HT-29 (cell line): ENCODE measurements at places on chromosomes 16 and 17. TPM values are rescaled to one million over a fixed set of nuclear protein-coding genes. Genes with fewer than 3 reads are reported as not detected.

DNA sequence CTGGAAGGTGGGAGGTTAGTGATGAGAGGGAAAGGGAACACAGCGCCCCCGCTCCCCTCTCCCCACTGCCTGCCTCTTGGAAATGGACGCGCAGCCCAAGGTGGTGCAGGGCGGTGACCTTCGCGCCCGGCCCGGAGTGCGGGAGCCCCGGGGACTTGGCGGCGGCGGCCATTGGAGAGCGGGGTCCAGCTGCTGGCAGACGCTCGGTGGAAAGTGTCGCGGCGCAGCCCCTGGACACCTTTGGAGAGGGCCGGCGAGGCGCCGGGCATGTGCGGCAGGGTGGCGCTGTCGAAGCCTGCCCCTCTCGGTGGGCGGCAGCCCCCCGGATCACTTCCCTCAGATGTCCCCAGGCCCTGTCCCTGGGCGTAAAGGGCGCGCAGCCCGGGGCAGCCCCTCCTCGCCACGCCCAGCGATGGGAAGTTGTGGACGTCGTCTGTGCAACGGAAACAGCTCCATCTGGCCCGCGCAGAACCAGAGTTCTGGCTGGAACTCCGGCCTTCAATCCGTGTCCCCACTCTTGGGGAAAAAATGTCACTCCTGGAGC, 16.7 kb downstream of the SALL1 start:
- no peak for DNase-seq

Gene TNFSF12
- total RNA-seq, result not detected in 2 replicates

GRCh38 chr16:13545271-13545670, 374.7 kb upstream of the ERCC4 start:
- no peak for DNase-seq

DNA sequence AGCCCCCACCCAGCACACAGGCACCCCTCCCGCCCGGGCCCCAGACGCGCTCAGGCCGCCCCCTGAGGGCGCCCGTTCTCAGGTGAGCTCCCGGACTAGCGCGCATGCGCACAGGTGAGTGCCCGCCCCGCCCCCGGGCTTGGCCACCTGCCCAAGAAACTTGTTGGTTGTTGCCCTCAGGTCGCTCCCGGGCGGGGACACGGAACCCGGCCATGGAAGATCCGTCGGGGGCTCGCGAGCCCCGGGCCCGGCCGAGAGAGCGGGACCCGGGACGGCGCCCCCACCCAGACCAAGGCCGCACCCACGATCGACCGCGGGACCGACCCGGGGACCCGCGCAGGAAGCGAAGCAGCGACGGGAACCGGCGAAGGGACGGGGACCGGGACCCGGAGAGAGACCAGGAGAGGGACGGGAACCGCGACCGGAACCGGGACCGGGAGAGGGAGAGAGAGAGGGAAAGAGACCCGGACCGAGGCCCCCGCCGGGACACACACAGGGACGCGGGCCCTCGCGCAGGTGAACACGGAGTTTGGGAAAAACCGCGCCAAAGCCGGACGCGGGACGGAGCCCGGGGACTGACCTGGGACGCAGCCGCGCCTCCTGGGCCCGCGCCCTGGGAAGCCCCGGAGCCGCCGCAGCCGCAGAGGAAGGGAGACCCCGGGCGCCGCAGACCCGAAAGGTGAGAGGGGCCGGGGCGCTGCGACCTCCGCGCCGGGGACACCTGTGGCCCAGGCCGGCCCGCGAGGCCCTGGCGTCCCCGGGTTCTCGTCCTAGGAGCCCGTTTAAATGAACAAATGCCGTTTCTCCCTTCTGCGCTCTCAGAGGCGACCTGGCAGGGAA, at the start of gene MARVELD3:
MARVELD3 (plus strand) TSS at position 167 of the 840 bp plus-strand sequence; CDS start at position 213, 46 bp downstream.
- peak; percentile 95 for DNase-seq

Gene TBC1D28
- total RNA-seq, result not detected in 2 replicates

- no peak for DNase-seq
Observed at GRCh38 chr17:181245-182049, at the start of gene DOC2B. DOC2B (minus strand) TSS chr17:181650; CDS start chr17:181479, 171 bp downstream.
